ENCODE measurements at places on chromosomes 16 and 17. TPM values are rescaled to one million over a fixed set of nuclear protein-coding genes. Genes with fewer than 3 reads are reported as not detected.

ASIC2 gene
- polyA plus RNA-seq: 0.13 TPM

- H3K36me3 ChIP-seq: no peaks in the 10 kb centered on the region
- no peak overlapping the region for H3K27ac ChIP-seq
- DNase-seq: no peak
- no peaks in the 10 kb centered on the region for H3K27me3 ChIP-seq
These were observed 1.9 kb upstream of the CPD start for GRCh38 chr17:30376621-30377452.

GRCh38 chr16:4160658-4161430, 44.6 kb upstream of the ADCY9 start:
- no peak for DNase-seq
- no peak overlapping the region for H3K27ac ChIP-seq
- no peaks in the 10 kb centered on the region for H3K36me3 ChIP-seq
- H3K27me3 ChIP-seq: no peaks in the 10 kb centered on the region
- H3K4me3 ChIP-seq: no peak overlapping the region
- H3K4me1 ChIP-seq: no peaks in the 10 kb centered on the region

GRCh38 chr16:4369007-4369733, 2.5 kb upstream of the VASN start:
- no peaks in the 10 kb centered on the region for H3K36me3 ChIP-seq
- peaks cover 60% of the 10 kb centered on the region for H3K4me1 ChIP-seq
- peak; percentile 82 for DNase-seq
- peak overlapping the region; percentile 54 for H3K27ac ChIP-seq

DNA sequence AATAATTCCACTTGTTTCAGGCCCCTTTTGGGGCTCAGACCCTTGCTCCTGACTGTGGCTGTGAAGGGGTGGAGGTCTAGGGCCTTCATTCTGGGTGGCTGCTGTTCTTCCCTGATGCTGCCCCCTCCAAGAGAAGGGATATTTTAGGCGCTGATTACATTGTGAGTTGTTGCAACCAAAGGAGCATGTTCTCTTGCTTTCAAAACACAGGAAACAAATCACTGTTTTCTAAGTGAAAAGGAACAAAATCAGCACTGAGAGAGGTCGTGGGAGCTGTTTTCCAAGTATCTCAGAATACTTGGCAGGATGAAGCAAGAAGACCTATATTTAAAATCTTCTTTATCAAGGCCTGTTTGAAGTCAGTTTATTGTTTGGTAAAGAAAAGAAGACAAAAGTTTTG, 25.3 kb upstream of the SEC14L1 start:
- no peak overlapping the region for H3K4me3 ChIP-seq
- H3K4me1 ChIP-seq: no peaks in the 10 kb centered on the region
- no peak overlapping the region for H3K27ac ChIP-seq

Measured in SK-N-SH (cell line).